ENCODE measurements at places on chromosomes 6 and 20. TPM values are rescaled to one million over a fixed set of nuclear protein-coding genes. Genes with fewer than 3 reads are reported as not detected.

GRCh38 chr20:51570739-51571459 is 28.4 kb upstream of the NFATC2 start:
- DNase-seq, result no peak

GRCh38 chr6:90227673-90228072 is 69.0 kb downstream of the BACH2 start:
- no peak for DNase-seq

Gene SLC17A1
- not detected for total RNA-seq

DNA sequence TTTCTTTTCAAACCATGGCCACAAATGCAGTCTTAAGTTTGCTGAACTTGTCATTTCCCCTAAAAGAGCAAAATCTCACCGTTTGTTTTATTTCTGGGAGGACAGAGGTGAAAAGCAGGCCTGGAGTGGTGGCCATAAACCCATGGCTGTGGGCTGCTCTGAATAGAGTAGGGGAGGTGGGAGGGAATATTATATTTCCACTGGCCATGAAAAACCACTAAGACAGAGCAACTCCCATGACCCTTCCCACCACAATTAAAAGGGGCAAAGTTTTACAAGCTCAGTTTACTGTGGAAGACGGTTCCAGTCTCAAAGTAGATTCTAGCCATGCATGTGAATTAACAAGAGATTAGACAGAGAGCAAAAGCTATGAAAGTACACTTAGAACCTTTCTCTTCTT is 59.0 kb downstream of the IYD start:
- no peak for DNase-seq

DNA sequence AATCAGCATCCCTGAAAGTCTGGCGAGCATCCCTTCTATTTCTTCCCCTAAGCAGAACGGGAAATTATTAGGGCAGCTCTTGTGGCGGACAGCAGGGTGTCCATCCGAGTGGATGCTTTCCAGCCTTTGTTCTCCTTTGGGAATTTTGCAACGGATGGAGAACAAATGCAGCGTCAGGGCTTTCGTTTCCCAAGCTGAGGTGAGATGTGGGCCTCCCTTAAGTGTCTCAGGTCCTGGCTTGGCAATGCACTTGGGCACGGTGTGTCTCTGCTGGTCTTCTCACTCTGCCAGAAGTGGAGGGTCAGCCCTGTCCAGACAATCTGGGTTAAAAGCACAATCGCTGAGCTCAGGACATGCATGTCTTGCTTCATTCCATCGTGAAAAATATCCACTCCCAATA is 43.5 kb downstream of the FOXA2 start:
- no peak for DNase-seq

- peak; percentile 81 for DNase-seq
These were observed 45.7 kb downstream of the OR2B2 start for GRCh38 chr6:27866357-27867050.

DNA sequence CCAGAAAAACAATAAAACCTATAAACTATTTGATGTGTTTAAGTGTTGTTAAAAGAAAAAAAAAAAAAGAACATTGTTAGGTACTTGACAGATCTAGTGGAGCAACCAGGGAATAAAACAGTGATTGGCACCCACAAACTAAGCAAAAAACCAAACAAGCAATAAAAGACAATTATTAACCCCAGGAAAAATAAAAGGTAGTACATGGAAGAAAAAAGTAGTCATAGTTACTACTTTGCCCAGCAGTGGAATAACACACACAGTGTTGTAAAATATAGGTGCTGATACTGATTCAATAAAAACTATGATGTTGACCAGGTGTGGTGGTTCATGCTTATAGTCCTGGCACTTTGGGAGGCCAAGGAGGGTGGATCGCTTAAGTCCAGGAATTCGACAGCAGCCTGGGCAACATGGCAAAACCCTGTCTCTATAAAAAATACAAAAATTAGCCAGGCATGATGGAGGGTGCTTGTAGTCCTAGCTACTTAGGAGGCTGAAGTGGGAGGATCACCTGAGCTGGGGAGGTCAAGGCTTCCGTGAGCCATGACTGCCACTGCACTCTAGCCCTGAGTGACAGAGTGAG is 43.9 kb downstream of the PIGU start:
- no peak for DNase-seq

DNA sequence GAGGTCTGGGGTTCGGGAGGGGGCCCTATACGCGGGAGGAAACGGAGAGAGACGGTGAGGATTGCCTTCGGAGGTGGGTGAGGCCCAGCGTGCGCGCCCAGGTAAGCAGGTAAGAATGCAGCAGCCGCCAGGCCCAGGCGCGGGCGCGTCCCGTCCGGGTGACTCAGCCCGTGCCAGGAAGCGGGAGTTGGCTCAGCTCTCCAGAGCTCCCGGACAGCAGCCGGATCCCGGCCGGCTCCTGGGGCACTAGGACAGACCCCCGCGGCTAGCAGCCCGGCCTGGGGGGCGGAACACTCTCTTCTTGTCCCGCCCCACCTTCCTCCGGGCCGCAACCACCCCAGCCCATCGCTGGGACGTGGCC is 1.5 kb upstream of the MDFI start:
- no peak for DNase-seq

Gene NFKBIL1
- 14.2 TPM for total RNA-seq

DNA sequence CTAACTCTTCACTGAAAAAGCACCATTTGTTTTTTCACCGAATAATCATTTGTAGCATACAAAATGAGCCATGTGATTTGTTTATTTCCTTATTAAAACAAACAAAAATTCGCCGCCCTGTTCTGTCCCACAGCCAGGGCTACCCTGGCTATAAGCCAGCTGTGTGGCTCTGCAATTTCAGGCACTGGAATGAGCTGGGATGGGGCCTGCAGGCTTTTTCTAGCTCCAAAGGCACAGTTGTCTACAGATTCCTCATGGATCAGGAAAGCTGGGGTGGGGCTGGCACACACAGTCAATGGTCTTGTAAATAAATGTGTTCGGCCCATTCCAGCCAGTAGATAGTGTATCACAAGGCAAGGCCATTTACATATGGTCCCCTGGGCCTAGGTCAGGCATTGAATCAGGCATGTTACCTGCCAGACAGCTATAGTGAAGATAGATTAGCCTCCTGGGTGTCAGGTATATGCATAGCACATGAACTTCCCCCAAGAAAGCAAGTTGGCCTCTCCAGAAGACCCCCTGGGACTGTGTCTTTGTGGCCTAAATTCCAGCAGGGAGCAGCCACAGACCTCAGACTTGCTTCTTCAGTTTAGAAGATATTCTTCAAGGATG is 608.9 kb downstream of the MAFB start:
- no peak for DNase-seq

Gene NMBR
- total RNA-seq, result not detected

DNA sequence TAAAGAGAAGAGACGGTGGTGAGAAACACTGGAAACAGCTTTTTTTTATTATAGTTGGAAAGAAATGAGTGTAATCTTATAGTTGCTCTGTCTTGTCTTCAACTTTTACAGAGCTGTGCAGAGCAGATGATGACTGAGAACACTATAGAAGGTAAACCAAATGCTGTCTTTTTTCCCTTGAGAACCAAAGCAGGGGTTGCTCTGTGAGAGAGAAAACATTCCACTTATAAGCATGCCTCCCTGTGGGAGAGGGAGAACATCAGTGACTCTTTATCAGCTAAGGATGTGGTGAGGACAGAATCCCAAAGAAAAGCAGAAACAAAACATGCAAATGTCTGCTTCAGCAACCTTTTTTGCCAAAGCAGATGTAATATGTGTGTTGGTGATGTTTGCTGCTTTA is 179.3 kb upstream of the HDDC2 start:
- no peak for DNase-seq

DNA sequence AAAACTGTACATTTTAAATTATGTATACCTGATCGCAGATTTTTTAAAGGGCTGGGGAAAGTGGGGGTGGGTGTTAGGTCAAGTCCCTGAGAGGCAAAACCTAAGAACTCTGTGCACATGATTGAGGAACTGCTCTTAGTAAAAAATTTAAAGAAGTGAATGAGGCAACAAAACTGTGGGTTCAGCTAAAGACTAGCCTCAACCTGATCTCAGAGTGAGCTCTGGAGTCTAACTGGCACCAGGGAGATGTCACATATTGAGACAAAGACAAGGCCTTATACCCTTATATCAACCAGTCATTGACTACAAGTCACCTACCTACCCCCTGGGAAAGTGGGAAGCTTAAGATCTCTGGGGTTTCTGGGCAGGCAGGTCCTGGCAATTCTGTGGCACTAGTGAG is 27.4 kb upstream of the RUNX2 start:
- DNase-seq, result no peak

Gene GPR63
- 1.2 TPM for total RNA-seq

DNA sequence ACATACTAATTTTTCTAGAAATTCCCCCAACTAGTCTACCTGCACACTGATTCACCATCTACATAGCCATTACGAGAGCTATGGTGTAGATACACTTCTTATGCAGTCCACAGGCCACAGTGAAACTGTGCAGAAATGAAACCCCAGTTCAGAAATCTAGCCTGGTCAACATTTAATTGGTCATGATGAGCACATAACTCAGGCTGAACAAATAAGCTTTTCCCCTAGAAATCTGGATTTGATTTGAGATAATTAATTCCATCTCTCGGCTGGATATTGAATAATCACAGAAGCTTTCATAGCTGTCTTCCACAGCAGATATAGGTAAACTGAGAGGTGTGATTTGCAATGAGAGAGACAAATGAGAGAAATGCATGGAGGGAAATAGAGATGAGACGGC is 22.6 kb upstream of the TINAG start:
- DNase-seq, result no peak

Gene COL11A2
- 0.83 TPM for total RNA-seq

- no peak for DNase-seq
These were observed 192.6 kb upstream of the SLC24A3 start for GRCh38 chr20:19019734-19020364.

Gene SPATS1
- total RNA-seq, result not detected

DNA sequence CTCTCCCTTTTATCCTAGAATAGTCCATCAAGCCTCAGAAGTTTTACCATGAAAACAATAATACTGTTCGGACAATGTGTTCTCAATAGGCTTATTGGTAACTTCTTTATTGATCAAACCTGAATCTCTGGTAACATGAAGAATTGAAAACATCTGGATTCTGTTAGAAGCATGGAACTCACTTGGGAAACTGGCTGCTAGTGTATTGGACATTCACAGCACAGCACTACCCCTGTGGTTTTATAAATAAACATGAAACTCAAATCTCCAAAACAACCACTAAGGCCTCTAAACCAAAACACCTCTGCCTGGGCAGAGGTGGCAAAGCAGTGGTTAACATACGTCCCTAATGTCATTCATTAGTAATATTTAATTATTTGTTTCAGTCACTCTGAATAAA is 157.6 kb upstream of the KCNQ5 start:
- DNase-seq, result no peak

Gene HLA-DRA
- total RNA-seq, result 31.3 TPM

GRCh38 chr6:46490425-46491200 is 636 bp downstream of the RCAN2 start:
- DNase-seq, result no peak

Gene SLC52A3
- not detected for total RNA-seq

GRCh38 chr6:147522597-147522996 is 14.1 kb downstream of the SAMD5 start:
- no peak for DNase-seq

- no peak for DNase-seq
These were observed 7.7 kb downstream of the HDDC2 start for GRCh38 chr6:125294036-125294435.

- DNase-seq, result no peak
These were observed 612 bp downstream of the TNNC2 start for GRCh38 chr20:45826381-45827019.

Gene PRR18
- total RNA-seq, result not detected

- DNase-seq, result no peak
These were observed 263.4 kb downstream of the ARHGAP18 start for GRCh38 chr6:129446272-129447197.

GRCh38 chr20:59628171-59628570 is 23.8 kb downstream of the PHACTR3 start:
- no peak for DNase-seq

DNA sequence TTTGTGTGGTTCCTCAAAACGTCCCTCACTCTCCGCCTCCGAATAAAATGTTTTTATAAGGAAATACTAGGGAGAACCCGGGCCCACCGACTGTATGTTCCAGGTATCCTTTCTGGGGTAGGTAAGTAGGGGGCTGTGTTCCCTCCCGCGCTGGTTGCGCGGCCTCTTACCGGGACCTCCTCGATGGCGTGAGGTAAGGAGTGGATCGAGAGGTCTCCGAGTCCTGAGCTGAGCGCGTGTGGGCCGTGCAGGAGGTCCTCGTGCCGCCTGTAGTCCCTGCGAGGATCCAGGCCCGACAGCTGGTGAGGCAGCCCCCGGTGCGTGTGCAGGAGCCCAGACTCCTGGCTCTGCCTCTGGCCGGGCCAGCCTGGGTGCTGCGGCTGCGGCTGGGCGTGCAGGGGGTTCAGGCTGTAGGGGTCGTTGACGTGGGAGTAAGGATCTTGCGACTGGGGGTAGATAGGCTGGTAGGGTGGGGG is 5.1 kb downstream of the TFAP2A start:
- DNase-seq, result no peak

Gene CLDN20
- total RNA-seq, result not detected

GRCh38 chr6:134029495-134030455 is 22.6 kb downstream of the SLC2A12 start:
- DNase-seq, result no peak

- DNase-seq, result no peak
These were observed 23.6 kb downstream of the SLC35D3 start for GRCh38 chr6:136945711-136946121.

DNA sequence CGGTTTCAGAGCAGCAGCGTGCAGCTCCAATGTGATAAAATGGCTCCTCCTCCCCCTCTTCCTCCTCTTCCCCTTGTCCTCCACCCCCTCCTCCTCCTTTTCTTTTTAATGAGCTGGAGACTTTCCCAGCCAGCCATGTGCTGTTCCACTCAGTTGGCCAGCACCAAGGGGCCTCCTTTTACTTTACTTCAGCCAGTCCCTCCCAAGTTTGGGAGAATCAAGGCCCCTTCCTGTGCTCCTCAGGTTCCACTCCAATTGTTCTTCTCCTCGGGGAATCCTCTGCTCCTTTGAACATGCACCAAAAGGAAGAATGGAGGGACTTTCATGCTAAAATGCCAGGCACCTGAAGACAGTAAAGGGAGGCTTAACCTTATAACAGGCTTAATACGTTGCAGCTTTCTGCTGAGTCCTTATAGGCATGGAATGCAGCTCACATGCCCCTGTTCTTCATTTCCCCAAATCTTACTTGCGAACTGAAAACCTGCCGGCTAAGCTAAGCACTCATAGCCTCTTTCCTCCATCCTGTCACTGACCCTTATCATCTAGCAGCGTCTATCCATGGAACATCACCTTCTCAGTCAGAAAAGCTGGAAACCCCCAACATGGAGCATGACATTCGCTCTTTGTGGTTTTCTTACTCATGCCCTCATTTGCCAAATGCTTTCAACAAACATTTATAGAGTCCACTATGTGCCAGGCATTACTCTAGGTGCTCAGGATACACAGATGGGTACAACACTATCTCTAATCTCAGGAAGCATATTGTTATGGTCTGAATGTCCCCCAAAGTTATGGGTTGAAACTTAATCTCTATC is 170.6 kb downstream of the PHACTR1 start:
- no peak for DNase-seq

- no peak for DNase-seq
These were observed 155.9 kb downstream of the JARID2 start for GRCh38 chr6:15401769-15402250.

GRCh38 chr6:118218156-118218555 is 311.1 kb downstream of the SLC35F1 start:
- no peak for DNase-seq

GRCh38 chr6:142470421-142470820 is 168.6 kb downstream of the ADGRG6 start:
- no peak for DNase-seq

- DNase-seq, result no peak
These were observed 78.0 kb downstream of the VEGFA start for GRCh38 chr6:43847741-43848630.

GRCh38 chr20:3164043-3164762 is 4.5 kb upstream of the FASTKD5 start:
- no peak for DNase-seq

Gene BEND6
- not detected for total RNA-seq

All from activated CD8-positive, alpha-beta T cell treated with anti-CD3 and anti-CD28 coated beads, Interleukin-2, amount 10 ng/mL, durations not matched to agents 7 days and 5 days (primary cell).